ENCODE measurements at places on chromosomes 12 and 14.

DNA sequence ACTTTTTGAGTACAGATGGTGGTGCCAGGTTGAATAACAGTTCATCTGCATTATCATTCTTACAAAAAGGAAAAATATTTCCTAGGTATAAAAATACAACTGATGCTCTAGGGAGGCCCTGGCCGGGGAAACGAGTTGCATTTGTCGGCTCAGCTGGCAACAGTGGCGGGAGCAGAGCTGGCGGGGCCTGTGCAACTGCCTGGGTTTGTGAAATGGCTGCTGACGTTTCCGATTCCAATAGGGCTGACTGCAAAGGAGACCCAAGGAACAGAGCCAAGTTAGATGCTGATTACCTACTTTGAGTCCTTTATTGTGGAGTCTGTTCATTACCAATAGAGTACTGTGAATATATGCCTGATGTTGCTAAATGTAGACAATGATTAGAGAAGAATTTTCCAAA, 25.8 kb upstream of the PHLDA1 start:
- no peak for DNase-seq

- peak; percentile 16 for DNase-seq
Measured at GRCh38 chr14:60753264-60754119, 18.9 kb downstream of the MNAT1 start.

DNA sequence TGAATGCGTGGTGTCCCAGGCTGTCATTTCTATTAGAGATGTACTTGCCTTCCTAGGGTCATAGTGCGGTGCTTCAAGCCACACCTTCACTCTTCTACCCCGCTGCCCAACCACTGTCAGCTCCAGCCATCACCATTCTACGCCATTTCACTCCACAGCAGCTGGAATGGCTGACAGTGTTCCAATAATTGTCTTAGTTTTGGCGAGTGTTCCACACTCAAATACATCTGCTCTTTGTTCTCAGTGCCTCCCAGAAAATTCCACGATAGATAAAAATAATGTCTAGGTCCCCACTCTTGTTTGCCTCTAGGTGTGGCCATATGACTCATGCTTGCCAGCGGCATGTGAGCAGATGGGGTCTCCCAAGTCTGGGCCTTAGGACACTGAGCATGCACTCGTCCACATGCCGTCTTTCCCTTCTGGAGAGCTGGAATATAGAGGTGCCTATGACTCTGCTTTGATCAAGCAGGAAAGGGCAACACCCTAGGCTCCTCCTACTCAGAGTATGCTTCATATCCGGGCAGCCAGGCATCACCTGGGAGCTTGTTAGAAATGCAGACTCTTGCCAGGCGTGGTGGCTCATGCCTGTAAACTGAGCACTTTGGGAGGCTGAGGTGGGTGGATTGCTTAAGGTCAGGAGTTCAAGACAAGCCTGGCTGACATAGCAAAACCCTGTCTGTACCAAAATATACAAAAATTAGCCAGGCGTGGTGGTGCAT, 163.0 kb downstream of the BRMS1L start:
- DNase-seq = no peak

DNA sequence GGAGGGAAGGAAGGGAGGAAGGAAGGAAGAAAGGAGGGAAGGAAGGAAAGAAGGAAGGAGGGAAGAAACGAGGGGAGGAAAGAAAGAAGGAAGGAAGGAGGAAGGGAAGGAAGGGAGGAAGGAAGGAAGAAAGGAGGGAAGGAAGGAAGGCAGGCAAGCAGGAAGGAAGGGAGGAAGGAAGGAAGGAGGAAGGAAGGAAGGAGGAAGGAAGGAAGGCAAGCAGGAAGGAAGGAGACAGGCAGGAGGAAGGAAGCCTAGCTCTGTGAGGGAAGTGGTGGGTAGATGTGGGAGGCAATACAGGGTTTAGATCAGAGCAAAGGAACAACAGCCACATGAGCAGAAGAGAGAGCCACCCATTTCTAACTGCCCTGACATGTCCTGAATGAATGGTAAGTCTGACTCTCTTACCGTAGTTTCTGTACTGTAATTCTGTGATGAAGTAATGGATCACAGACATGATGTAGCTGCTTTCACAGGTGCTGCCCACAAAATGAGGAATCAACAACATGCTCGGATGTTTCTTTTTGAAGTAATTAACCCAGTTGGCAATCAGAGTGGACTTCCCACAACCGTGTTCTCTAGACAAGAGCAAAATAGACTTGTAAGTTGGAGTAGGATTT, 24.4 kb upstream of the HSP90B1 start:
- no peak for DNase-seq

- no peak for DNase-seq
Measured at GRCh38 chr14:90555126-90556011, 158.5 kb downstream of the CALM1 start.

GRCh38 chr12:69984241-69984640, 159.2 kb downstream of the MYRFL start:
- no peak for DNase-seq

- no peak for DNase-seq
Measured at GRCh38 chr12:108126990-108127501, 2.0 kb upstream of the WSCD2 start.

DNA sequence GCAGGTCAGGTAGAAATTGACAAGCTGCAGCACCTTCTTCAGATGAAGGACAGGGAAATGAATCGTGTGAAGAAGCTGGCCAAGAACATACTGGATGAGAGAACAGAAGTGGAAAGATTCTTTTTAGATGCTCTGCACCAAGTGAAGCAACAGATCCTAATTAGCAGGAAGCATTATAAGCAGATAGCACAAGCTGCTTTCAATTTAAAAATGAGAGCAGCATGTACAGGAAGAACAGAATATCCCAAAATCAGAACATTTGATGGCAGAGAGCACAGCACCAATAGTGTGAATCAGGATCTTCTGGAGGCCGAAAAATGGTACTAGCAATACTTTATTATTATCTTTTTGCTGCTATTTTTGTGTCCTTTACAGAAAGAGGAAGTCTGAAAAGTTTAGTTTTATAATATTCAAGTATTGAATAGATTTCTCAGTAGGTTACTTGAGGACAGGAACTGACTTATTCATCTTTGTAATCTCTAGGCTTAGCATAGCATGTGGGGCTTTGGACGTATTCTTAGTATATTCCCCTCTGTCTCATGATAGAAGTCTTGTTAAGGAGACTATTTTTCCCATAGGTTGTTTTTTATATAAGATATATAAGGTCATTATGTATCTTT, 30.8 kb downstream of the BBOF1 start:
- no peak for DNase-seq

GRCh38 chr14:89465876-89466275, 48.8 kb upstream of the FOXN3 start:
- DNase-seq = no peak

GRCh38 chr14:54674046-54674741, 107.3 kb downstream of the SAMD4A start:
- DNase-seq = no peak

GRCh38 chr14:103528587-103529382, at the start of gene TRMT61A:
Gene TRMT61A (plus strand): TSS chr14:103529196. CDS start chr14:103529979, 783 bp downstream.
- peak; percentile 67 for DNase-seq

DNA sequence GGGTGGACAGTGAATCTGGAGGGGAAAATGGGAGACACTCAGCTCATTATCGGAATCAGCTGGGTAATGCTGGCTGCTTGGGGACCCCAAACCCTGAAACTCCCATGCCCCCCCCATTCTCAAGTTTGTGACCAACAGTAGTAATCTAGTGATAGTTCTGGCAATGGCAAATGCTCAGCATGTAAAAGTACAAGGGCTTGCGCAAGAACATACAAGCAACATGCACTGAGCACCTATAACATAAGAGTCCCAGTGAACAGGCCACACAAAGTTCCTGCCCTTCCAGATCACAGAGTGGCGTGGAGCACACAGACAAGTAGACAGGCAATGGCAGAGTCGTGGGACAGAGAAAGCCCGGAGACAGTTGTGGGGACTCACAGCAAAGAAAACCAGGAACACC, 407.9 kb downstream of the MED13L start:
- no peak for DNase-seq

- no peak for DNase-seq
Measured at GRCh38 chr12:82149045-82149444, 209.1 kb downstream of the CCDC59 start.

GRCh38 chr12:13805041-13805440, 176.4 kb downstream of the GRIN2B start:
- DNase-seq = no peak

DNA sequence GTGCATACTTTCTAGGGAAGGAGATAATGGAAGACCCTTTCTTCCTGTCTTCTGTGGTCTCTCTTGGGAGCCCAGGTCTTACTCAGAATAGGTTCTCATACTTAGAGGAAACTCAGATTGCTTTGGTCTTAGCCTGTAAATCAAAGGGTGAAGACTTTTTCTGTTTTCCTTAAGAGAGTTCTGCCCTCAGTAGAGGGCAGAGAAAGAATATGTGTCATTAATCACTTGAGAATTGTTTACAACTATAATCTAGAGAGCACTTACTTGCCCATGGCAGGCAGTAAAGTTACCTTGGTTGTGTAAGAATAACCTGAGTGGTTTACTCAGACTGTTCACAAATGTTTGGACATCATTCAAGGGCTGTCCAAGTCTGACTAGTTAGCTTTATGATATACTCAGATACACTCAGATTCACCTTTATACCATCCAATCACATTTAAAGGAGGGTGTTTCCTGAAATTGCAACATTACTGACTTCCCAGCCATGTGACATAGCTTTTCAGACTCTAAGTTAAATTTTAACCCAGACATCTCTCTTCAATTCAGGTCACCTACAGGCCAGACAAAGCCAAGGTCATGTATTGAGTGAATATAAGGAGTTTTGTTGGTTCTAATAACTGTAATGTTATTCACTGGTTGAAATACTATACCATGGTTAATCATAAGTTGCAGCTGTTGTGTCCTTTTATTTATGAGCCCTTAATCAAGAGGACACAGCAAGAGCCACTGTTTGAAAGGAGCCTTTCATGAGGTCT, 372.2 kb downstream of the RAD51B start:
- no peak for DNase-seq

GRCh38 chr12:55996715-55997534, at the start of gene SUOX:
Gene SUOX (plus strand): TSS chr12:55997276. CDS start chr12:56002222, 4,946 bp downstream.
- DNase-seq = no peak

DNA sequence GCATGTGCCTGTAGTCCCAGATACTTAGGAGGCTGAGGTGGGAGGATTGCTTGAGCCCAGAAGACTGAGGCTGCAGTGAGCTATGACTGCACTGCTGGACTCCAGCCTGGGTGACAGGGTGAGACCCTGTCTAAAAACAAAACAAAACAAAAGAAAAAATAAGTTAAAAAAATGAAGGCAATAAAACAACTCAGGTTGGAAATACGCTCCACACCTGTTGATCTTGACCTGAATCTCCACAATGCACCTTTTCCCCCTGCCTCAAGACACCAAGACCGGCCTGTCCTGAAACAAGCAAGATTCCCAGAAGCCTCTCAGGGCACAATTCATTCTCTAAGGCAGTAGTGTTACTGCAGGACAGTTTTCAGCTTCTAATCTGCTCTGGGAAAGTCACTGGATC, 20.8 kb upstream of the CEBPE start:
- no peak for DNase-seq

GRCh38 chr12:104538891-104539462, 82.2 kb downstream of the CHST11 start:
- DNase-seq = no peak

GRCh38 chr14:22630486-22630885, 13.7 kb downstream of the OR6J1 start:
- DNase-seq = no peak

- DNase-seq = no peak
Measured at GRCh38 chr12:116183741-116184141, 93.8 kb downstream of the MED13L start.

DNA sequence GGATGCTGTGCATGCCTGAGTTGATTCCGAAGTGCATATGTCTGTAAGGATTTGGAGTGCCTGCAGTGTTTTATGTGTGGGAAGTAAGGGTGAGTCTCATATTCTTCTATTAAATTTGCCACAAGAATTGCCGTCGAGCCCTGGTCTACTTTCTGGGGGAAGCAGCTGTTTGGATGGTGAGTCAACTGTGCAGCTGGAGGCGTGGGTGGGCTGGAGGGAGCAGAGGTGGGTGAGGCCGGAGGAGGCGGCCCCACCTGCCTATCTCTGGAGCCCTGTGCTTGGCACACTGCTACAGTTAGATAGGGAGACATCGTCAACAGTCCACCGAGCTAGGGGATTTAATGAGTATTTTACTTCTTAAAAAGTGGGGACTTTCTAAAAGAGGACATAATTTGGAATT, 9.7 kb downstream of the GLRX5 start:
- no peak for DNase-seq

- no peak for DNase-seq
Measured at GRCh38 chr12:48716168-48716492, 377 bp downstream of the CCNT1 start.

- DNase-seq = no peak
Measured at GRCh38 chr14:49250109-49250508, 336.1 kb downstream of the RPS29 start.

DNA sequence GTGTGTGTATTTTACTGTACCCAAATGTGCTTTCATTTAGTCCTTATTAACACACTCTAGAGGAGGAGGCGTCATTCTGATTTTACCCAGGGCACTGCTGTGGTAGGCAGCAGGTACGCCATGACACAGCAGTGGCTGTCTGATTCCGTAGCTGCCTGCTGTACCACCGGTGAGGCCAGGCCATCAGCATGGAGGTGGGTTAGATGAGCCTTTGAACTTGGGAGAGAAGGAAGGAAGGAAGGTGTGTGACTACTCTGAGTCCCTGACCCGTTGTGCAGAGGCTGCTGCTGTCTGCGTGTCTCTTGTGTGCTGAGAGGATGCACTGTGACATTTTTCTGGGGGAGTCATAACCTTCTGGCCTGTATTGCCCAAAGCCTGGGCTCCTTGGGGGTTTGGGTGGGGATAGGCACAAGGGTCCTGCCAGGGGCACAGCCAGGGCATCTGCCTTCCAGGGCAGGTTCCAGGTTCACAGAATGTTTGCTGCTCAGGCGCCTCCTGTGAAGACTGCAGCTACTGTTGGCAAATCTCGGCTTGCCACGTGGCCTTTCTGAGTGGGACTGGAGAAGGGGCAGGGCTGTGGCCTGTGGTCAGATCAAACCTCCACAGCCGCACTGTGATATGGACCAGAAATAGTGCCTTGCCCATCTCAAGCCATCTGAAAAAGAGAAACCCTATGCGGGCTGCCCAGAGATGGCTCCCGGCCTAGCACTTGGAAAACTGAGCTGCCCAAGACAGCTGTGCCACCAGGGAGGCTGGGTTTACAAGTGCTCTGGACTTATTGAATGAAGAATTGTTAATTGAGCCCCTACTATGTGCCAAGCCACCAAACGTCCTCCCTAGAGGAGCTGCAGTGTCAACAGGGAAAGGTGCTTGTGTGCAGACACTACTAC, 47.1 kb downstream of the MLXIP start:
- no peak for DNase-seq

DNA sequence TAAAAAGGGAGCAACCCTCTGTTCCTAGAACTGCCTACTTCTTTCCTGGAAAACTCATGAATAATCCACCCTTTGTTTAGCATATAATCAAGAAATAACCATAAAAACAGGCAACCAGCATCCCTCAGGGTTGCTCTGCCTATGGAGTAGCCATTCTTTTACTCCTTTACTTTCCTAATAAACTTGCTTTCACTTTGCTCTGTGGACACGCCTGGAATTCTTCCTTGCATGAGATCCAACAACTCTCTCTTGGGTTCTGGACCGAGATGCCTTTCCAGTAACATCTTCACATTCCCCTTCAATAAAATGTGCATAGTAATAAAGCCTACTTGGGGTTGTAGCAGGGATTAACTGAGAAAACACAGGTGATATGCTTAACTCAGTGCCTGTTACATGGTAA, 286.4 kb upstream of the AMIGO2 start:
- no peak for DNase-seq

All from stimulated activated CD8-positive, alpha-beta memory T cell treated with anti-CD3 and anti-CD28 coated beads, Interleukin-7, amount 100 ng/mL, for 1 hour (primary cell).